ENCODE measurements at places on chromosomes 6 and 20.

GRCh38 chr6:170448751-170449630, 104.1 kb downstream of the PSMB1 start:
- no peak for DNase-seq

DNA sequence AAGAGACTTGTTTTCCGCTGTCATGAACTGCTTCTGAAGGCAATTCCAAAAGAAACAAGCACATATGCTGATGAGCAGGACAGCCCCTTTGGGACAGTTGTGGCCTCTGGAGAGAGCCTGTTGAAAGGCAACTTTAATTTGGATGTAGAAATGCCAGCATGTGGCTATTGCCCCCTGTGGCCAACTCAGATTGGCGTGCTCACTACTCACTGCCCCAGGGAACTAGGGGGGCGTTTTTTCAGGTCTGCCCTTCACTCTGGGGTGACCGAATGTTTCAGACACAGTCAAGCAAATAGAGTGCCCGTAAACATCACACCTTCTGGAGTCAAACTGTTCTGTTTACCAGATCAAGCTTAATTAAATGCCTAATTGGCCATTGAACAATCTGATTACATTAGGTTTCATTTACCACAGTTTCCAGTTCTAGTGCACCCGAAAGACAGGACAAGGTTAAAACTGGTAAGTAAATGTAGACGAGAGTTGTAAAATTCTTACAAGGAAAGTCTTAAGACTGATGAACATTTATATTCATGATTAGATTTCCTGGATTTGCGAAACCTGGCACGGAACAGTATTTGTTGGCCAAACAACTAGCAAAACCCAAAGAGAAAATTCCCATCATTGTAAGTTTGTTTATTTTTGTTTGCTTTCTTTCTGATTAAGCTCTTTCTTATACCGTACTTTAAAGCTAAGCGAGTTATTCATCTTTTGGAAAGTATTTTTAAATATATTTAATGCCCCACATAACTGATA, 75.9 kb upstream of the SYNJ2 start:
- DNase-seq = no peak

DNA sequence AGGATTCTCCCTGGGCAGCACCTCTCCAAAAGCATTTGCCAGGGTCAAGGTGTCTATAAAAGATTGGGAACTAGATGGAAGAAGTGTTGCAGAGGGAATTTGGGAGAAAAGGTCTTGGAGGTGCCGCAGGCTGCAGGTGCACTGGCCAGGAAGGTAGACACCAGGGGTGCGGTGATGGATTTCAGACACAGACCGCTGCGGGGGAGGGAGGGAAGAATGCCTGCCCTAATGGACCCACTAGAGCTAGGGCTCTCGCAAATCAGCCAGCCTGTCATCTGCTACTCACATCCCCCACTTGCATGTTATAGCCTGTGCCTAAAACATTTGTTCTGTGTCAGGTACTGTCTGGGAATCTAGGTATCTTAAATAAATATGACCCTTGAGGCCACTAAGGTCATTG, 193.6 kb upstream of the SLC24A3 start:
- no peak for DNase-seq

- no peak for DNase-seq
Observed at GRCh38 chr6:93343476-93343875, 75.9 kb downstream of the EPHA7 start.

DNA sequence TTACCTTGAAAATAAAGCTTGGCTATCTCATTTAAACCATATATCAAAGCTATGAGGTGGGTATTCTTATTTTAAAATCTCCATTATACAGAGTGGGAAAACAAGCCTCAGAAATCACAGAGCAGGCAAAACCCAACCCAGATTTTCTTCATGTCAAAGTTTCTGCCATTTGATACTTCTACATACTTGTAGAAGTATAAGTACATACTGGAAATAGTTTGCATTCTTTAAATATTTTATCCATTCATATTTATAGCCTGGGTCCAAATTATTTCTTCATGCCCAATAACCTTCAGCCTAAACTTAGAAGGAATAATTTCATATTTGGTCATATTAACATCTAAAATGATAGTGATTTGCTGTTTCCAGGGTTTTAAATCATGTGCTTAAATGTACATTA, 61.8 kb downstream of the MLIP start:
- no peak for DNase-seq

- no peak for DNase-seq
Observed at GRCh38 chr6:20946022-20946421, 411.8 kb downstream of the CDKAL1 start.

DNA sequence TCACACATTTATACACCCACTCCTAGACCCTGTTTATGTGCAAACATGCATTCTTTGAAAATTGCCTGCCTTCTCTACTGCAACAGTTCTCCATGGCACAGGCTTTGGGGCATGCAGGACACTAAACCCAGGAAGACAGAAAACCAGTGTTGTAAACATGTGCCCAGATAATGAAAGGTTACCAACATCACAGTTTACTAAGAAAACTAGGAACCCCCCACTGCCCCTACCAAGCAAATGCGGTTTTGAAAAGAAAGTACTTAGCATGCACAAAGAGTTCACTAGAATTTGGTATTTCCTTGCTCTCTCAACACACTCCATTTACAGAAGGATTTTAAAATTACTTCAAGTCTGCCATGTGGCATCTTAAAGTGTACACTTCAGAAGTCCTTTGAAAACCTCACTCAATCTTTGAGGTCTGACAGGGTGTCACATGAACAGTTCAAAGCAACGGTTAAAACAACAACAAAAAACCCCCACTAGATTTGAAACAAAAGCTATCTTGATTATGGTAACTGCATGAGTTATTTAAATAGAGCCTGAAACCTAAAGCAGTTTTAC, 245.0 kb downstream of the GMPR start:
- no peak for DNase-seq

DNA sequence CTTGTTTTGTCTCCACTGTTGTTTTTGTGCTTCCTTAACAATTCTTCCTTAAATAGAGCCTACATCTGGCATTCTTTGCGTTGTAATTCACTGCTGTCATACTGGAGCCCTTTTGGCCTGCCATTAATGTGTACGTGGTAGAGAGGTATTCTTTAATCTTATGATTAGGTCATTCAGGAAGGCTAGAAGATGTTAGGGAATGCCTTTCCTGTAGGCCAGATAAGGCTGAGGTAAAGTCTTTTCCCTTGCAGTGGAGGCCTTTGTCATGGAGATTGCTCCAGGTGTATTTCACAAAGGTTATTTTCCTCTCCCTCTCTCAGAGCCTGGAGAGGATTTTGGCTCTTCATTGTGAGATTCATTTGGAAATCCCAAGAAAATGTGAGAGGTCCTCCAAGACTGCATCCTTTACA, 146.9 kb downstream of the FUT9 start:
- DNase-seq = no peak

- no peak for DNase-seq
Observed at GRCh38 chr6:160030103-160030502, 61.2 kb downstream of the IGF2R start.

DNA sequence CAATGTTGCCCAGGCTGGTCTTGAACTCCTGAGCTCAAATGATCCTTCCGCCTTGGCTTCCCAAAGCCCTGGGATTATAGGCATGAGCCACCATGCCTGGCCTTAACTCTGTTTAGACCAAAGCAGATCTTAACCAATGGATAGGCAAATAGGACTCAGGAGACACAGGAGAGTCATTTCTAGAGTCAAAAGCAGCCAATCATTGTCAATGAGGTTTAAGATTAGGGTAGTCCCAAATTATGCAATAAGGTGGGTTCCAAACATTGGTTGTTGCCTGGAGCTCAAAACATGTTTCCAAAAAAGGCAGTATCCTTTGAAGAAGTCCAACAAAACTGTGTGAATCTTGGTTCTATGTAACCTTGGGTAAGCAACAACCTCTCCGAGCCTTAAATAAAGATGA, 95.7 kb upstream of the JARID2 start:
- no peak for DNase-seq

DNA sequence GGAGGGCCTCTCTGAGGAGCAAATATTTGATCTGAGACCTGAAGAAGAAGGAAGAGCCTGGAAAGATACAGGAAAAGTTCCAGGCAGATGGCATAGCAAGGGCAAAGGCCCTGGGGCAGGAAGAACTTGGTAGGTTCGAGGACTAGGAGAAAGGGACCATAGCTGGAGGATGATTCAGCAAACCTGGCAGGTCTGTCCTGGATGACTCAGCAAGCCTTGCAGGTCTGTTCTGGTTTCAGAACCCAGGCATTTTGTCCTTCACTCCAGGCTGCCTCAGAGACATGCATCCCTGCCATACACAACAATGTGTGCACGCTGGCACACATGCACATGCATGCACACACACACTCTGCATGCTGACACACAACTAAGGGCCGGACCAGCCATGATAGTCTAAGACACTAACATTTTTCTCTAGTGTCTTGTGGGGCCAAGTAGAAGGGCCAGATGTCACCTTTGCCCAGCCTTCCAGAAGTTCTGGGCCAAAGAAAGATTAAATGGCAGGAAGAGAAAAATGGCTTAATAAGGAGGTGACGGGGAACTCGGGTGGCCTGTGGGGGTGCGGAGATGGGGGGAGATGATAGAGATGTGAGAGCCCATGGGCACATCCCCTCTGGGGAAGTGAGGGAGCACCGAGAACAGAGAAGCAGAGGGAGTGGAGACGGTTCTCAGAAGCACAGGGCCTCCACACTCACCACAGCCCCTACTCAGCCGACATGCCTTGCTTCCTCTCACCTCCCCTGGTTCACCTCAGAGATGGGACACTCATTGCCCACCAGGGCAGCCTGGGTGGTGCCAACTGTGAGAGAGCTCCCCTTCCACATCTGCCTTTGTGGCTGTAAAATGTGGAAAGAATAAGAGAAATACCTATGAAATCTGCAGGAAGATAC, 15.4 kb upstream of the TRIB3 start:
- no peak for DNase-seq

GRCh38 chr20:57089699-57090144, 176.7 kb downstream of the BMP7 start:
- peak; percentile 18 for DNase-seq

DNA sequence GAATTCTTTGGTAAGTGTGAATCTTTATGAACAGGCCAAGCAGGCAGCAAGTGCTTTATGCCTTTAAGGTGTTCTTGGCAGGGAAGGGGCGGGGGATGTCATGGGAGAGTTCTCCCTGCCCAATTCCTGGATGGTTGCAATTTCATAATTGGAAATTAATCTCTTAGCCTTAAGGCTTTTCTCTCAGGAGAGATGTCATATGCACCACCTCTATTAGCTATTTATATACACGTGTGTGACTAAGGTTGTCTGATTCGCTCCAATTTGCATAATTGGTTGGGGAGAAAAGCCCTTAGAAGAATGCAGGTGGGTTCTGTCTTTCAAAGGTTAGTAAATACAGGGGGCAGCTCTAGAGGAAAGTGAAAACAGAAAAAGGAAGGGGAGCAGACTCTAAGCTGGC, 5.2 kb upstream of the ENPP5 start:
- no peak for DNase-seq

- no peak for DNase-seq
Observed at GRCh38 chr20:16556301-16556700, 16.9 kb downstream of the KIF16B start.

DNA sequence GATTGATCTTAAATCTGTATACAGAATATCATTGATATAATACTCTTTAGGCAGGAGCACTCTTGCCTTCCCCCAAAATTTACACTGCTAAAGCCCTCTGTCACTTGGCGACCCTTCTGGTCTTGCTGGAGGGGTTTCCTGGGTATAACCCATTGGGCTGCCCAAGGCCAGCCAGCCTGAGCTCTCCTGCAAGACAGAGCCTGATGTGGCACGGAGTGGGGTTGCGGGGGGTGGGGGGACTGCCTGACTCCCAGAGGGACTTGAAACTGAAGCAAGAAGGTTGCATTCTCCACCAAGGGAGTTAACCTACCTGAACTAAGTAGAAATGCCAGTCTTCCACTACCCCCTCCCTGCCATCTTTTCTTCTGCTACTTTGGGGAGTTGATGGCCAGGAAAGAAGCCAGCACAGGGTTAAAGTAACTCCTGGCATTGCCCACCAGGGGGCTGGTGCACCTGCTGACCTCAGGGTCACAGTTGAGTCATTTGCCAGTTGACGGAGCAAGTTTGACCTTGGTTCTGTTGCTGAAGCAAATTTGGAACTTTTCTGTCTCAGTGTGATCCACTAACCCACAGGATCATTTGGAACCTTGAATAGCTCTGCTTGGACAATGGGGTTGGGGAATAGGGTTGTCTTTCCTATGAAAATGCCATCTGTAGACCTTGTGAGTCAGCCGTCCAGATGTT, 79.4 kb downstream of the ASXL1 start:
- no peak for DNase-seq

DNA sequence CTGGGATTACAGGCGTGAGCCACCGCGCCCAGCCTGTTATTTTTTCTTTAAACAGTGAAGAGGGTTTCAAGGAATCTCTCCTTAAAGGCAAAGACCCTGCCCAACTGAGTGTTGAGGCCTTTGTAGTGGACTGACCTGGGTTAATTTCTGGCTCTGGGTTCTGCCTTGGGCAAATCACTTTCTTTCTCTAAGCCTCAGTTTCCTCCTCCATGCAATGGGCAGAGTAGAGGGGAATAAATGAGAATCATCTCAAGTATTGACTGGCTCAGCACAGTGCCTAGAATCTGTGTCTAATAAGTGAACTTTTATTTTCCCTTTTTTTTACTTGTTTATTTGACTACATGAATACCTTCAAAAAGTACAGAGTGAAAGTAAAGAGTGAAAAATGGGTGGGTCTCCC, 31.0 kb upstream of the SLC9A8 start:
- DNase-seq = no peak

GRCh38 chr20:50271612-50272011, 81.0 kb downstream of the CEBPB start:
- DNase-seq = no peak

- no peak for DNase-seq
Observed at GRCh38 chr6:100370265-100370664, 94.5 kb downstream of the SIM1 start.

DNA sequence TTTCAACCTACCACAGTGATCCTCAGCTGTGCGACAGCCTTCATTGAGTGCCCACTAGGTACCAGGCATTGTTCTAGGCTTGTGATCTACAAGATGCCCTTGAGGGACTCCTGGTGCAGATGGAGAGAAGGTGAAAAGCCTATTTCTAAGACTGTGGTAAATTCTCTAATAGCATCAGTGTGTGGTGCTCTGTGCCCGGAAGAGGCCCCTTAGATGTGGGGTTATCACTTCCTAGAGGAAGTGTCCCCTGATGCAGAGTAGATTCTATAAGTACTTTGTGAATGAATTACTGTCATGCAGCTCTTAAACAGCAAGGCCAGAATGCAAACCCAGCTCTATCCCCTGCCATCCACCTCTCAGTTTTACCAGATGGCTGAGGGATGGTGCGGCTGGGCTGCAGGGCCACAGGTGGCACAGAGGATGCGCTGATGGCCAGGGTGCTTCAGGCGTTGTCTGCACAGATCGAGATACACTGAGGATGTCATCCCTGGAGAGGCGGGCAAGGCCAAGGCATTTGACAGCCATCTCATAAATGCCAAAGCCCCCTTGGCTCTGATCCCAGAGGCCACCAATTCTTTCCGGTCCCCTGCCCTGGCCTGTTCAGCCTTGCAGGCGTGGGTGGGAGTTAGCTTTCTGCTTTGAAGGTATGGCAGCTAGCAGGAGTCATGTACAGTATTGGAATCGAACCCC, 96.7 kb downstream of the TOX2 start:
- DNase-seq = no peak

- DNase-seq = no peak
Observed at GRCh38 chr20:32675223-32675975, 1.7 kb upstream of the C20orf203 start.

- no peak for DNase-seq
Observed at GRCh38 chr20:1331101-1331500, 2.2 kb upstream of the SDCBP2 start.

GRCh38 chr20:6942266-6942665, 174.8 kb downstream of the BMP2 start:
- DNase-seq = no peak
